SHP77 treated with DMSO at 0.1 percent for 48 hours (cell line): ENCODE measurements at places on chromosomes 2 and 18.
A peak's percentile ranks its signal among the peaks of the same experiment; 100 is the strongest.

GRCh38 chr2:179417436-179417949 lies 152.9 kb upstream of the SESTD1 start:
- no peak for DNase-seq

DNA sequence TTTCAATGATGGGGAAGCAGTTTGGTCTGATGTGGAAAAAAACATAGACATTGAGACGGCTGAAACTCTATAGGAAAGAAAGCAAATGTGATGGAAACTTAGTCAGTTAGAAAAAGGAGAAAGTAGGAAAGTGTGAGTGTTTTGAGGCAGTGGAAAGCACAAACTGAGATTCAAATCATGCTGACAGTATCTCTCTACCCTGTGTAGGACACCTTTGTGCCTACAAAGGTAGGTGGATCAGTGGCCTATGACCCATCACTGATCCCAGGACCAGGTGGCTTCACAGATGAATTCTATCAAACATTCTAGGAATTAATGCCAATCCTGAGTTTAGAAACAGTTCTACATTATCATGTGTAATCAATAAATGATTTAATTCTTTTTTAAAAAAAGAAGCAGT lies 57.1 kb downstream of the CD226 start:
- DNase-seq = no peak

GRCh38 chr2:11092701-11093335 lies 62.4 kb upstream of the SLC66A3 start:
- no peak for DNase-seq

DNA sequence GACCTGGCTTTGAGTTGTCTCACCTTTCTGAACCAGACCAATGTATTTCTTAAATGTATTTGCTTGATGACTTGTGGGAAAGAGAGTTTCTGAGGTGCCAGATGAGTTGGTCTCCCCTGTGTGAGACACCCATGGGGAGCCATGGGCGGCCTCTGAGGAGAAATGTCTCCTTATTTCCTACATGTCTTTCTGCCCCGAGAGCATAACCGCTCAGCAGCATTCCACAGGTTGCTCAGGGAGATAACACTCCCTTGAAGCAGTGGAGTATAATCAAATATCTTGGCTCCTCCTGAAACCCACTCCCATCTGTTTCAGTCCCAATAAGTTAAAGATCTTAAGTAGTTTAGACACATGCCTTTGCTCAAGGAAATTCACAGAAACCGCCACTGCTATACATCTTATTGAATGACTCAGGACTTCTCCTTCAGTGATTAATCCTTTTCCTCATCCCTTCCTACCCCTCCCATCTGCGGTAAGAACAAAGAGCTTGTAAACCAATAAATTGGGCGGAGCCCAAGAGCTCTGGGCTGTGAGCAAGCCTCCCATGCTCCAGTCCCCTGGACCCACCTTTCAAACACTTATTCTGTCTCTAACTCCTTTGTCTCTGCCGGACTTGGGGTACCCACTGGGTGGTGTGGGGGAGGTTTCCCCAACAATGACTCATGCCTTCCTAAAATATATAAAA lies 285.5 kb upstream of the LRRTM4 start:
- DNase-seq = no peak

DNA sequence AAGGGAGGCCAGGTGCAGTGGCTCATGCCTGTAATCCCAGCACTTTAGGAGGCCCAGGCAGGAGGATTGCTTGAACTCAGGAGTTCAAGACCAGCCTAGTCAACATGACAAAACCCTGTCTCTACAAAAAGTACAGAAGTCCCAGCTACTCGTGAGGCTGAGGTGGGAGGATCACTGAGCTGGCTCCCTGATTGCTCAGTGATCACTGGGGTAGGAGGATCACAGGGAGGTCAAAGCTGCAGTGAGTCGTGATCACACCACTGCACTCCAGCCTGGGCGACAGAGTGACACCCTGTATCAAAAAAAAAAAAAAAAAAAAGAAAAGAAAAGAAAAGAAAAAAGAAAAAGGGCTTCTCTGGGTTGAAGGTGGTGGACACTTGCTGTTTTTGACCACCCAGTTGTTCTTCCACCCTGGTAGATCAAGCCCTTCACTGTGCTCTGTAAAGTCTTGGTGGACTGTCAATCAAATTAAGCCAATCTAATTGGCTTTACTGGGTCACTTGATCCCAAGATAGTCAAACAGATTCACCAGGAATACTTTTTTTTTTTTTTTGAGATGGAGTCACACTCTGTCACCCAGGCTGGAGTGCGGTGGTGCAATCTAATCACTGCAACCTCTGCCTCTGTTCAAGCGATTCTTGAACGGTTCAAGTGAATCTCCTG lies 191.6 kb downstream of the AGPS start:
- DNase-seq = no peak

GRCh38 chr18:73646772-73647171 lies 500.9 kb downstream of the FBXO15 start:
- no peak for DNase-seq

GRCh38 chr18:70246061-70246466 lies 40.6 kb upstream of the RTTN start:
- no peak for DNase-seq

- DNase-seq = peak; percentile 52
Measured at GRCh38 chr2:166494140-166494624, at the start of gene SCN7A. SCN7A (minus strand) TSS chr2:166494249; CDS start chr2:166477696, 16,553 bp downstream.

- no peak for DNase-seq
Measured at GRCh38 chr2:63975437-63976124, 43.6 kb downstream of the VPS54 start.

DNA sequence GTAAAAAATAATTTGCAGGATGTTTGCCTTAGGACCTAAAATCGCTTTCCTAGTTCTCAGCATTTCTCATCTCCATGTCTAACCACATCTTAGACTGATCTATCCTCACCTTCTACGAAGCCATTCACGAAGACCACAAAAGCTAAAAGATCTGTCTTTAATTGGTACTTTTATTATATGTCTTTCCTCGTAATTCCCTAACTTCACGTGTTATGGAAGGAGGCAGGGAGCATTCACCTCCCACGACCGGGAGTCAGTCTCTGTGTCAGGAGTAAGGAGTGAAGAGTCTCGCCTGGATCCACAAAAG lies 1.6 kb downstream of the DLGAP1 start:
- DNase-seq = no peak

DNA sequence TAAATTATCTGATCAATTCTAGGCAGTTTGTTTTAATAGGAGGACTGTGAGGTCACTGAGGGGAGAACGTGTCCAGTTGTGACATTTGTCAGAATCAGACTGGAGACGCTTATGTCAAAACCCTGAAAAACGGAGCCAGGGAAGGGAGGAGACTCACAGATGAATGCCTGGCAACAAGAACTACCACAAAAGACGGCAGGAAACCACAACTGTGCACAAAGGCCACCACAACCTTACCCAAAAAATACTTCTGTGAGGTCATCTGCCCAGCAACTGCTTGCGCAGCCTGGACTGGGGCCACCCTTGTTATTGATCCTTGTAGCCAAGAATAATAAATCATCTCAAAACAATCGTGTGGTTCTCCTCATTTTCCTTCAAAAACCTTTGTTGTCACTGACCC lies 173.0 kb upstream of the ALKAL2 start:
- DNase-seq = no peak

DNA sequence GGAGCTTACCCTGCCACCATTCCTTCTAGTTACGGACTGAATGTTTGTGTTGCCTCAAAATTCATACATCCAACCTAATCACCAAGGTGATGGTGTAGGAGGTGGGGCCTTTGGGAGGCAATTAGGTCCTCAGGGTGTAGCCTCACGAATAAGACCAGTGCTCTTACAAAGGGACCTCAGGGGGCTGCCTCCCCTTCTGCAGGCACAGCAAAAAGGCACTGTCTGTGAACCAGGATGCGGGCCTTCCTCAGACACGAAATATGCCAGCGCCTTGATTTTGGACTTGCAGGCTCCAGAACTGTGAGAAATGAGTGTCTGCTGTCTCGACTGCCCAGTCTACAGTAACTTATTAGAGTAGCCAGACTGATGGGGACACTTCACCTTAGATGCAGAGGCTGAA lies 150.4 kb upstream of the HDAC4 start:
- DNase-seq = no peak

DNA sequence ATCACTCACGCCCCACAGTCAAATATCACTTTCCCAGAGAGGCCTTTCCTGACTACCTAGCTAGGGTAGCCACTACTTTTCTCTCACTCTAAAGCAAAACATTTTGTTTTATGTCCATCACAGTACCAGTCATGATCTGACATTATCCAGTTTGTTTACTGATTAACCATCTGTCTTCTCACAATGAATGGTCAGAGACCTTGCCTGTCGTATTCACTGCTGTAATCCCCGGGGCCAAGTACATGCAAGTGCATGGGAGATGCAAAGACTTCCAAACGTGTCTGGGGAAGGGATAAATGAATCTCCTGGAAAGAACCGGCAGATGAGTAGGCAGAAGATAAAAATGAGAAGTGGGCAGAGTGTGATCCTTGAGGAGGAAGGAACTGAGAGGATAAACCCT lies 39.7 kb downstream of the THUMPD2 start:
- DNase-seq = no peak

- no peak for DNase-seq
Measured at GRCh38 chr2:217452928-217453327, 549.9 kb downstream of the TNS1 start.

DNA sequence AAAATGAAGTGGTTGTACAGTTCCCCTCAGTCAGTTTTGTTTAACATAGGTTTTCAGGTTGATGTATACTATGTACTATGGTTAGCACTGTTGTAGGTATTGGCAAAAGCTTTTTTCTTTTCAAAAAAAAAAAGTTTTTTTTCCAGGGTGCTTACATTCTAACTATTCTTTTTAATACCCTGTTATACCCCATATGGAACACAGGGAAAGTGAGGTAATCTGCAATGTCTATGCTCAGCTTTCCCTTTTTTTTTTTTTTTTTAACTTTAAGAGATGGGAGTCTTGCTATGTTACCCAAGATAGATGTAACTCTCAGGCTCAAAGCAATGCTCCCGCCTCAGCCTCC lies 590 bp upstream of the CCDC138 start:
- DNase-seq = no peak

DNA sequence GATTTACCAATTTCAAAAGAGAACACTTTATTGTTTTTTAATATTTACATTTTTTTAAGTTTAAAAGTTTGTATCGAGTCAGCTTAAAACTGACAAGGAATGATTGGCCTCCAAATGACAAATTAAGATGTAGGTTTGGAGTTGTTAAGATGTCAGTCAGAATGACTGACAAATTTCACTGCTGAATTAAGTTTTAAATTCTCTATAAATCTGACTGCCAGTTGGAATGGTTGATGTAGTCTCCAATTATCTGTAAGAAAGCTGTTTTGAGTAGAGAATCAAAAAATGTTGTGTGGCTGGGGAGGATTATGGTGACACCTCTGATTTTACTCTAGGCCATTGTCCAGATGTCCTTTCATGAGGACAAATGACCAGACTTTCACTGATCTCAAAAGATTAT lies 165.3 kb upstream of the CDH20 start:
- no peak for DNase-seq

- no peak for DNase-seq
Measured at GRCh38 chr2:217650229-217650628, 352.6 kb downstream of the TNS1 start.

- DNase-seq = no peak
Measured at GRCh38 chr18:54772056-54772455, 56.2 kb upstream of the RAB27B start.

DNA sequence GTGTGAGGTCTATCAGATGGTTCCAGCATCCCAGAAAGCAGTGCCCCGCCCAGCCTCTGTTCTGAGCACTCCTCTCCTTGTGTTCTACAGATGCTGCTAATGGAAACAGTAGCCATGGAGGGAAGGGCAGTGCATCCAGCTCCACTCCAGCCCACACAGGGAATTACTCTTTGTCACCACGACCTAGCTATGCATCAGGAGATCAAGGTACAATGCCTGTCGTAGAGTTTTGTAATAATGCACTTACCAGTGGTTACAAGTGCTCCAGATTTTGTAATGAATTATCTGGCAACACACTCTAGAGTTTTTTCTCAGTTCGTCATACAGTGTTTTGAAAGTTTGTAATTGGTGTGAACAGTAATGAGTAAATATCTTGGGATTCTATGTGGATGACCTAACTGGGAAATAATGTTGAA lies 161.1 kb downstream of the ESCO1 start:
- no peak for DNase-seq
